CD4-positive, alpha-beta T cell (primary cell): ENCODE measurements at places on chromosomes 6 and 20. TPM values are rescaled to one million over a fixed set of nuclear protein-coding genes. Genes with fewer than 3 reads are reported as not detected.

DNA sequence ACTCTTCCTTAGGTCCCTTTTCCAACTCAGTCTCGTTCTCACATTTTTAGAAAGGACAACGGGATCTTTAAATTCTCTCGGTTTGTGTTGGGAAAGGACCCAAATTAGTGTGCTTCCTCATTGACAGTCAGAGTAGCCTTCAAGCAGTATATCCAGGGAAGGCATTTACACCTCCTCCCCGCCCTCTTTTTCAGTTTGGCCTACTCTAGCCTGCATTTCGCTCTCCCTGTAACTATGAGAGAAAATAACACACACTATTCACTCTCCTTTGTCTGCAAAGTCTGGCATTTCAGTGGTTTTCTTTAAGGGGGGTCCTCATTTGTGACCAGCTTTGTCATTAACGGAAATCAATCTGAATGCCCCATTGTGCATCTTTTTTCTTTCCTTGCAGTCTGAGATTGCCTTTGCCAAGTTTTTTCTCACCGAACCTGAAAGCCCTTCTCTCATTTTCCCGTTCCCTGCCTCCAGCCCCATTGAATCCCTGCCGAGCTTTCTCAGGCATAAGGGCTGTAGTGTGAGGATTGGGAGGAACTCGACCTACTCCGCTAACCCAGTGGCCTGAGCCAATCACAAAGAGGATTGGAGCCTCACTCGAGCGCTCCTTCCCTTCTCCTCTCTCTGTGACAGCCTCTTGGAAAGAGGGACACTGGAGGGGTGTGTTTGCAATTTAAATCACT is 393 bp upstream of the FABP7 start:
- DNase-seq, result no peak

- no peak for DNase-seq
These were observed 18.8 kb upstream of the SIRPA start for GRCh38 chr20:1876217-1876921.

GRCh38 chr6:100203400-100203799 is 209.4 kb upstream of the MCHR2 start:
- DNase-seq, result no peak

GRCh38 chr6:89479897-89480296 is 46.9 kb downstream of the ANKRD6 start:
- no peak for DNase-seq

DNA sequence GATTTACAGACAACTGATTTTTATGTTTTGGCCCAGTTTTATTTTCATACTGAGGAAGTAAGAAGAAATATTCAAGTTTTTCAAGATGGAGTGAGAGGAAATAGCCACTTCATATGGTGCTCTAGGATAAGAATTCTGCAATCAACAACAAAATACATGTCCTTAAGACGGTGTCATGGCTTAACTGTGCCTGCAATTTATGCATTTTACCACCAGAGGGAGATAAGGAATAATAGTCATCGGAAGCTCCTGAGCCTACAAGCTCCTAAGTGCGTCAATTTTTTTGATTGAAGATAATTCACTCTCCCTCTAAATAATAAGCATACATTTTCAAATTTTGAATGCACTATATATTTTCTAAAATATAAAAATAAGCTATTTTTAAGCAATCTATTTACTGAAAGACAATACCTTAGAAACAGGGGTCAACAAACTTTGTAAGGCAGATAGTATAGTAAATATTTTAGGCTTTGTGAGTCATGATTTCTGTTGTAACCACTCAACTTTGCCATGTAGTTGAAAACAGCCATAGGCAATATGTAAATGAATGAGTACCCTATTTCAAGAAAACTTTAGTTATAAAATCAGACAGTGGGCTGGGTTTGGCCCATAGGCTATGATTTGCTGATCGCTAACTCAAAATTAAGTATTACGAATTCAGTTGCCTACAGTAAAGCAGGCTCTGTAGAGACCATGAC is 230.9 kb upstream of the DTNBP1 start:
- no peak for DNase-seq

GRCh38 chr20:24502661-24503060 is 33.2 kb downstream of the SYNDIG1 start:
- no peak for DNase-seq

DNA sequence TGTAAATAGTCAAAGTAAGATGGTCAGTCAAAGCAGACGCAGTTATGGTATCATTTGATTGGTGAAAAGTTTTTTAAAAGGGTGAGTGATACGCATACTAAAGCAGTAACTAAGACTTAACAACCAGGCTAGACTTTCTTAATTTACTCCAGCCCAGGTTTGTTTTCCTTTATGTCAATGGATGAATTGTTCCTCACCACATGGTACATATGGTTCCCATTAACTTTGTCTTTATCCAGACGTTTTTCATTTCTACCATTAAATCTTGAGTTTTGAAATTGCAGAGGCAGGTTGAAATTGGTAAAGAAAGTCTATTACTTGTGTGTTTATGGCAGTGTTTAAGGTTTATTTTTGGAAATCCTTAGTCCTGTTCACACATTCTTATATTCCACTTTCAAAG is 98.5 kb upstream of the SCGN start:
- DNase-seq, result no peak

GRCh38 chr6:33425668-33426577 is 6.1 kb downstream of the SYNGAP1 start:
- DNase-seq, result peak; percentile 80

DNA sequence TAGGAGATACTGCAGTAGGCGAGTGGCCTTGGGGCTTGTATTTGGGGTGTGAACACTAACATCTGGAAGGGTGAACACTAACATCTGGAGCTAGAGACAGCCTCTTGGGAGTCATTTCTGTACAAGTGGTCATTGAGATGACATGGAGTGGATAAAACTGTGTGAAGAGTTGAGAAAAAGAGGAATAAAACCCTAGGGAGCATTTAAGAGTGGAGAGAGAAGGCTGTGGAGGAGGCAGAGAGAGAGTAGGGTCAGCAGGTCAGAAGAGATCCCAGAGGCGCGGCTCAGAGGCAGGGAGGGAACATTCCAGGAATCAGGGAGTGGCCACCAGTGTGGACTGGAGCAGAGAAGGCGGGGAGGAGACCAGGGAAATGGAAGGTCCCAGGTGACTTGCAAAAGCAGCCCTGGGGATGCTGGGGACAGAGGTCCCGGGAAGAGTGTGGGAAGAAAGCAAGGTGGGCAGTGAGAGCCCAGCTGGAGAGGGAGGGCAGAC is 202.0 kb upstream of the RNF24 start:
- no peak for DNase-seq

DNA sequence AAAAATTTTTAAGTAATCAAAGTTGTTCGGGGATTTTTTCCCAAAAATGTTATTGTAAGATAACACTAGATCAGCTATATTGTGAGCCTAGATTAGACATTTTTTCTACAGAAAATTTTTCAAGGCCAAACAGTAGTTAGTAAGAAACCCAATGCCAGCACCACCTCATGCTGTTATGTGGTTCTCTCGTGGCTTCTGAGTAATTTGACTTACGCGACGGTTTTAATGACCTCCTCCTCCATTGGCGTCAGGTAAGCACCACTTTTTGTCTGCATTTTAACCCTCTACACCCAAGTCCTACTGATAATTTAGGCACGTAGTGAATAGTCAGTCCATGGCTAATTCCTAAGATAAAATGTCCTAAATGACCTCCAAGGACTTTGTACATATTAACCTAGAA is 9.7 kb downstream of the RPS6KA2 start:
- DNase-seq, result no peak

DNA sequence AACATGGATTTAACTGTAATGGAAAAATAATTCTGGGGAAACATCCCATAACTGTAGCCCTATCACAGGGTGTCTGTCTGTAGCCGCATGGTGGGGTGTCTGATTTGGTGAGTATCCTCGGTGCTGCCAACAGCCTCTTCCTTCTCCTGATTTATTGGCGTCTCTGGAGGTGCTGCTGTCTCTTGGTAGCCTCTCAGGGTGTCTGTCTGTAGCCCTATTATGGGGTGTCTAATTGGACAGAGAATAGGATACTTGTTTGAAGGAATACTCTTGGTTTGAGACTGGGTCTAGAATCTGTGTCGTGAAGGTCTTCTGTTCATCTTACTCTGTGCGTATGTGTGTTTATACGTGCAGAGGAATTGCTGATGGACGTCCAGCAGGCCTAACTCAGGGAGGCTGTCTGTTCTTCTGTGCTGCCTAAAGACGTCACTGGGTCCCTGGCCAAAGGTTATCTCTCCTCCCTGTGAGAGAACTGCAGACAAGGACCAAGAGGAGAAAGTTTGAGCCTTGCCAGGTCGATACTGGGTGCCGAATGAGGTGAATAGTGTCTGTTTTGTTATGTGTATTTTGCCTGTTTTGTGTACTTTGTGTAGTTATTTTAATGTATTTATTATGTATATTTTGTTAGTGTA is 18.9 kb upstream of the AGPAT4 start:
- DNase-seq, result no peak

DNA sequence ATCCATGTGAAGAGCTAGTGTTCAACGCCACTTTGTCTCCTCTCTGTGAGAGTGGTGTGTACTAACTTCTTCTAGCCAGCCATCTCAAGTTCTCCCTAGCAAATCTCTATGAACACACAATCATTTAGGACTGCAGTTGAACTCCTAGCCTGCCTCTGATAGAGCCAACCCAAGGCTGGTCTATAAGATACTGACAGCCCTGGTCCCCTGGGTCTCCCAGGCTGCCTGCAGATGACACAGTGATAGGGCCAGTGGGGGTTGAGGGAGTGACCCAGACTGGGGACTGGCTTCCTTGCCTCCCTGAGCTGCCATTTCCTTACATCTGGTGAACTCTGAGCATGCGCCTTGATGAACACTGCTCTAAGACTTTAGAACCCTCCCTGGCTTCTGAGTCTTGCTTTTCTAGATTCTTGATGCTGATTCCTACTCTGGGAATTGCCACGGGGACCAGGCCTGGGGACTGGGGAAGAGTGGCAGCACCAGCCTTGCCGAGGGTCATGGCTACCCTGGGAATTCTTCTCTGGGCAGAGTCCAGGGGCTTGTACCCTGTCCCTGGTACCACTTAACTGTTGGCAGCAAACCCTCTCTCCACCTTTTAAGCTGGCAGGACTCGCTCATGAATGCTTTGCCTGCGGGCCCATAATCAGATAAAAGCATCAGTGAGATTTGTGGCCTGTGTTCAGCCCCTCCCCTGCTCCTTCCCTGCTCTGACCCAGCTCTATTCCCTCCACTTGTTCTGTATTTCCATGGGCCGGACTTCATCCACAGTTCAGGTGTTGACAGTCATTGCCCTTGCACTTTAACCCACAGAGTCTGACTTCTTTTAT is 130.8 kb upstream of the CHD6 start:
- no peak for DNase-seq

DNA sequence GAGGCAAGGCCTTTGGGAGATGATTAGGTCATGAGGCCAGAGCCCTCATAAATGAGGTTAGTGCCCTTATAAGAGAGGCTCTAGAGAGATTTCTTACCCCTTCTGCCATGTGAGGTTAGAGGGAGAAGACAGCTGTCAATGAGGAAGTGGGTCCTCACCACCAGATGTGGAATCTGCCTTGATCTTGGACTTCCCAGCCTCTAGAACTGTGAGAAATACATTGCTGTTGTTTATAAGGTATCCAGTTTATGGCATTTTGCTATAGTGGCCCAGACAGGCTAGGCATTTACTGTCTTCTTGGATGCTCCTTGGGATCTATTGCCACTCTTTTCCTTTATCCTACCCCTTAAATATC is 57.1 kb upstream of the CITED2 start:
- no peak for DNase-seq

DNA sequence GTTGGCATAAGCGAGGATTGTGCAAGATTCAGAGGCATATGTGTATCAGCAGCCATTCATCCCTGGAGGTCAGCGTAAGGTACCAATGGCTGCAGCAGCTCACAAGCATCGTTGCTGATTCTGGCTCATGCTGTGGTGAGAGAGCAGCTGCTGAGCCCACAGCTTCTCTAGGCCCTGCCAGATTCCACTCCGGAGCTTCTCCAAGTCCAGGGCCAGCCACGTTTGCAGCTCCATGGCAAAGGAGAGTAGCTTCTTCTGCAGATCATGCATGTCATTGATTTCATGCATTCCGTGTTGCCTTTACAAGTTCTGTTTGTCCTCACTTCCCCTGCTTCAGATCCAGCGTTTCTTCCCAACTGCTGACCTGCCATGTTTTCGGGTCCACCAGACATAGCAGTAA is 474.8 kb upstream of the ID4 start:
- no peak for DNase-seq

GRCh38 chr20:19944772-19945459 is 72.2 kb upstream of the NAA20 start:
- DNase-seq, result no peak

- DNase-seq, result no peak
These were observed 19.0 kb downstream of the CTCFL start for GRCh38 chr20:57505979-57506378.

The SLC2A10 gene
- total RNA-seq, result not detected

The CDK5RAP1 gene
- total RNA-seq, result 63.0 TPM

The TNF gene
- 33.1 TPM for total RNA-seq

The TMC2 gene
- not detected for total RNA-seq

The MATN4 gene
- not detected for total RNA-seq

The SNAI1 gene
- total RNA-seq, result 2.5 TPM

The ARMC12 gene
- 2.8 TPM for total RNA-seq

The NFKBIL1 gene
- 9.3 TPM for total RNA-seq
